Stimulated activated CD4-positive, alpha-beta T cell treated with anti-CD3 and anti-CD28 coated beads, Interleukin-15, amount 100 ng/mL, for 1 hour (primary cell): ENCODE measurements at places on chromosomes 3 and 15.
A peak's percentile ranks its signal among the peaks of the same experiment; 100 is the strongest.

GRCh38 chr3:187587076-187587475 is 83.1 kb downstream of the SST start:
- DNase-seq = no peak

DNA sequence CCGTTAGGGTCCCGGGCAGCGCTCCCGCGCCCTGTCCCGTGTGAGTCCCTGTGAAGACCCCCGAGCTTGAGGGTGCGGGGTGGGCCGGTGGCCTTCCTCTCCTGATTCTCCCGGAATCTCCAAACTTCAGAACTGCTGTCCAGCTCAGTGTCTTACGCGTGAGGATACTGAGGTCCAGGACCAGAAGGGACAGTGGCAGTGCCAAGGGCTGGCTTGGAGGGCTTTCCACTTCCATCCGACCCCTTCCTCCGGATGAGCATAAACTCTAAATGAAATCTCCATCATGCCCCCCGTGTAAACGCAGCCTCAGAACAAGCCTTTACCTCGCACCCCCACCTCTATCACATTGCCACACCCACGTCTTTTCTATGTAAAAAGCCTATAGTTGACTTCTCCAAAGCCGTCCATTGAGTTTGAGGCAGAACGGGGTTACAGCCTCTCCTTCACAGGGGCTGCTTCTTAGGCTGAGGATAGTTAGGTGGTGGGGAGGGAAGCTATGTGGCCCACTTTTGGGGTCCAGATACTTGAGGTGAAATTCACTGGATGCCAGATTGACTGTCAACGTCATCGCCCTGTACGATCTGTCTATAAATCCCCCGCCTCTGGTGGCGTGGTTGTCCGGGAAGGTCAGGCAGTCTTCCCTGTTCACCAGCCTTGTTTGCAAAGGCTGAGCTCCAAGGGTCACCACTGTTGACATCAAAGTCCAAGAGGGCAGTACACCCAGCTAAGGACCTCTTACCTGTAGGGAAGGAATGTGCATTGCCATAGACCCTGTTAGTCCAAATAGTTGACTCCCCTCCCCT is 1.1 kb downstream of the EDEM1 start:
- DNase-seq = peak; percentile 29

- DNase-seq = no peak
These were observed 205.7 kb downstream of the PLCL2 start for GRCh38 chr3:17090280-17090983.

DNA sequence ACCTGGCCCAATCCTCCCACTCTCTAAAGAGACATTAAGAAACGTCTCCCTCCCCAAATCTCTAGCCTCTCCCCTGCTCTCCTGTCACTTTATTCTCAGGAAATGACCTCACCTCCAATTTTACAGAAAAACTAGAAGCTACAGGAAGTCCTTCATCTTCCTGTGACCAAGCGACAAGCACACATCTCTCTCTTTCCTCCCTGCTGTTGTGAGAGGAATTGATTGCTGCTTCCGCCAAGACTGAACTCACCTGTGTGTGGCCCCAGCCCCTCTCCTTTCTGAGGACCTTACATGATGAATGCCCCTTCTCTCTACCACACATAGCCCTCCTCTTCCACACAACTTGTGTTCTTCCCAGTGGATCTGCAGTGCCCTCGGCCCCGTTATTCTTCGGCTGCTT is 18.2 kb downstream of the DNAJB8 start:
- no peak for DNase-seq
